A549 treated with dexamethasone at 1 μM for 4 hours (cell line): ENCODE measurements at places on chromosomes 2 and 18. TPM values are rescaled to one million over a fixed set of nuclear protein-coding genes. Genes with fewer than 3 reads are reported as not detected.

Gene SKA1
- 12.4 to 15.3 TPM (median 13.4 TPM) in 5 replicates for total RNA-seq

Gene AGAP1
- total RNA-seq: 14.6 to 25.3 TPM (median 22.9 TPM) in 5 replicates

Gene ST3GAL5
- 20.2 to 30.7 TPM (median 24.8 TPM) in 5 replicates for total RNA-seq

Gene ALK
- total RNA-seq: 0.02 to 0.04 TPM in 2 of 5 replicates, not detected in the others

Gene CCDC121
- 3.5 to 4.8 TPM (median 3.8 TPM) in 5 replicates for total RNA-seq

Gene STK25
- total RNA-seq: 81.1 to 126 TPM (median 115 TPM) in 5 replicates

Gene C2orf81
- 3.3 to 3.7 TPM (median 3.6 TPM) in 5 replicates for total RNA-seq

Gene DSG4
- not detected in 5 replicates for total RNA-seq
